ENCODE measurements at places on chromosomes 5 and 9. TPM values are rescaled to one million over a fixed set of nuclear protein-coding genes. Genes with fewer than 3 reads are reported as not detected.
A peak's percentile ranks its signal among the peaks of the same experiment; 100 is the strongest.

PLAC8L1 gene
- 0.45 TPM for total RNA-seq

DNA sequence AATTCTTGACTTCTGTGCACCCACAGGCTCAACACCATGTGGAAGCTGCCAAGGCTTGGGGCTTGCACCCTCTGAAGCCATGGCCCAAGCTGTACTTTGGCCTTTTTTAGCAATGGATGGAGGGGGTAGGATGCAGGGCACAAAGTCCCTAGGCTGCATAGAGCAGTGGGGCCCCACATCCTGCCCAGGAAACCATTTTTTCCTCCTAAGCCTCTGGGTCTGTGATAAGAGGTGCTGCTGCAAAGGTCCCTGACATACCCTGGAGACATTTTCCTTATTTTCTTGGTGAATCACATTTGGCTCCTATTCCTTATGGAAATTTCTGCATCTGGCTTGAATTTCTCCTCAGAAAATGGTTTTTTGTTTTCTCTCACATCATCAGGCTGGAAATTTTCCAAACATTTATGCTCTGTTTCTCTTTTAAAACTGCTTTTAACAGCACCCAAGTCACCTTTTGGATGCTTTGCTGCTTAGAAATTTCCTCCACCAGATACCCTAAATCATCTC lies 482.7 kb upstream of the TLE4 start:
- no peak for DNase-seq

DNA sequence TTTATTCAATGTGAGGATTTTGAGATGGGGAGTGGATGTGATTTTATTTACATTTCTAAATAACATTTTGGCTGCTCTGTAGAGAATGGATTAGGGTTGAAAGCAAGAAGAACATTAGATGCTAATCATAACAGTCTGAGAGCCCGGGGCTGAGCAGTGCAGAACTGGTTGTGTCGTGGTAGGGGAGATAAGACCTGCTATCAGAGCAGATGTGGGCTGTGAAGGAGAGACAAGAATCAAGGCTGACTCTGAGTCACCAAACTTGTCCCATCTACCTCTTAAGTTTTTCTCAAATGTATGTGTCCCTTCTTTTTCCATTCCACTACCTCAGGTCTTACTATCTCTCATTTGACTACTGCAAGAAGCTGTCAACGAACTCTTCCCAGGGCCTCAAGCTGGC lies 35.4 kb upstream of the SLC28A3 start:
- no peak for DNase-seq

DNA sequence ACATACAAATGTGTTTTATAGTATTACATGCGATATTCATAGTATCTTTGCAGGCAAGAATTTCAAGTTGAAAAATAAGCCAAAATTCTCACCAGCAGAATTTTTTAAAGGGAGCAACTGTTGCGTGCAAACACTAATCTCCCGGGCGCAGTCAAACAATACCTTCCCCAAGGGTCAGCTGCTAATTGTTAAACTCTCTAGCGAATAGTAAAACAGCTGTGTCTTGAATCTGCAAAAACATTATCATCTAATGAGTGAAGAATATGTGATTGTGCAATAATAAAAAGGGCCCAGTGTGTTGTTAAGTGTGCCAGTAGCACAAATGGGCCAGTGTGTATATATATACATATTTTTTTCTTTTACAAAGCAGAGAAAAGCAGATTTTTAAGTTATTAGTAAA lies 131.4 kb downstream of the CCDC192 start:
- DNase-seq = no peak

- DNase-seq = no peak
These were observed 15.1 kb upstream of the PHF19 start for GRCh38 chr9:120891884-120892747.

DNA sequence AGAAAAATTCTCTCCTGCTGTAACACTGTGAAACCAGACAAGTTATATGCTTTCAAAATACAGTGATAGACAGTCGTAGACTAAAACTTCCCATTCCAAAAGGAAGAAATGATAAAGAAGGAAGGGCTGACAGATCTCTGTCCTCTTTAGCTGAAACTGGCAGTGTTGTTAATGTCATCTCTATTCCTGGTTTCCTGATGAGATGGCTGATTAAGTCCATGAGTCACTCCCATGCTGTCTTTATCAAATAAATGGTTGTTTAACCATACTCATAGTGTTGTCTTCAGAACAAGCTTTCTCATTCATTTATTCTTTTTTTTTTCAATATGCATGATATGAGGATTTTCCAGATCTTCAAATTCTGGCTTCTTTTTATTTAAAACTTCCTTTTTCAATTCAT lies 952.2 kb upstream of the WWC1 start:
- DNase-seq = no peak

GRCh38 chr9:115628426-115628825 lies 510.5 kb upstream of the TNC start:
- DNase-seq = no peak

DNA sequence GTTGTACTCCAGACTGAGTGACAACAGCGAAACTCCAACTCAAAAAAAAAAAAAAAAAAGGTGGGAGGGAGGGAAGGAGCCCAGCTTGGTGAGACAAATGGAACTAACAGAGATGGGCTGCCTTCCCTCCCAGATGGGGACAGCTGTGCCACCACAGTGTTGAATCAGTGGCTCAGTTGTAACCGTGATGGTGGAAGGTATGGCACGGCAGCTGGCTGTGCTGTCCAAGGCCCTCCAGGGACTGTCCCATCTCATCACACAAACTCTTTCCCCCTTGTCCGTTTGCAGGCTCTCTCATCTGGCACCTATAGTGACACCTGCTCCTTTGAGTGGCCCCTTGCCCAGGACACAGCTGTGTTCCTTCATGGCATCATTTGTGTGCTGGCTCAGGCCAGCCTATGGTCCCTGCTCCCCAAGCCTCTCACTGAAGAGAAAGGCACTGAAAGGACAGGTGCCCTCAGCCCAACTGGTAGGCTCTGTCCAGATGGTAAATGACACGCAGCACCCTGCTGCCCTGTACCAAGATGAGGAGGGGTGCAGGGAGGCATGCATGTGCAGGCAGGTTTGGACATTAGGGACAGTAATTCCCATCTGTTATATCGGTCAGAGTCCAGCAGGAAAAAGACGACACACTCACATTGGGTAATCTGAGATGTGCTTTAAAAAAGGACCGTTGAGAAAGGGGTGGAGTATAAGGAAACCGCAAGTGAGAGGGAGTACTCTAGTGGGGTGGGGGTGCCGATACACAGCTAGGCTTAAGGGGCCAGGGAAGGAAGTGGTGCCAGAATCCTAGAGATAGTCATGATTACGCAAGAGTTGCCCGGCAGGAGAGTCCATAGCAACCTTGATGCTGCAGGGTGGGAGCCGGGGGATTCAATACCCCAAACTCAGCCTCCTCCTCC lies 4.3 kb downstream of the SMIM33 start:
- no peak for DNase-seq

DNA sequence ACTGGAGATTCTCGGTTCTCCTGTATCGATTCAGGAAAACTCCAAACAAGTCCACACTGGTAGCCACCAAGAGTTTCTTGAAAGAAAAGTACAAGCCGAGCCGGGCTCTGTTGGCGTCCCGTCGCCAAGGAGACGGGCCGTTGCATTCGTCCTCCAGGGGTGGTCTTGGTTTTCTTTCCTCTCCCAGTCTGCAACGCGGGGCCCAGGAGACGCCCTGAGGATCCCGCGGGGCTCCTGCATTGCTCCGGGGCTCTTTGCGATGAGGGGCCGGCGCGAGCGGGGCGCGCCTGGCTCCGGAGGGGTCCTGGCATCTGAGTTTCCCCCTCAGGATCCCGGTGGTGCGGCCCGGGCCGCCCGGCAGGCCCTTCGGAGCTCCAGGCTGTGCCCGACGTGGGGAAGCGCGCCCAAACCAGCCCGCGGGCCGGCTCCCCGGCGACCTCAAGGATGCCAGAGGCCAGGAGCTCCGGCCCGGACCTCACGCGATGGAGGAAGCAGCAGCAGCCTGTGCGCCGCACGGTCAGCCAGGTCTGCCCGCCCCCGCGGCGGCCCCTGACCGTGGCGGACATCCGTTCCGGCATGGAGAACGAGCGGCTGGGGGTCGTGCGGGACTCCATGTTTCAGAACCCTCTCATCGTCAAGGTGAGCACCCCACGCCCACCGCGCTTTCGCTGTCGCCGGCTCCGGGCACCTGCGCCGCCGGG lies at the start of gene CFAP77:
Gene CFAP77, plus strand, starts transcription at position 384 of the 701 bp plus-strand sequence. Its CDS starts 61 bp downstream, at position 445.
- DNase-seq = peak; percentile 72
